ENCODE measurements at places on chromosomes 7 and 10.

GRCh38 chr7:42337225-42337905 lies 100.4 kb upstream of the GLI3 start:
- DNase-seq, result no peak

GRCh38 chr7:146557971-146558469 lies 441.4 kb downstream of the CNTNAP2 start:
- DNase-seq, result no peak

DNA sequence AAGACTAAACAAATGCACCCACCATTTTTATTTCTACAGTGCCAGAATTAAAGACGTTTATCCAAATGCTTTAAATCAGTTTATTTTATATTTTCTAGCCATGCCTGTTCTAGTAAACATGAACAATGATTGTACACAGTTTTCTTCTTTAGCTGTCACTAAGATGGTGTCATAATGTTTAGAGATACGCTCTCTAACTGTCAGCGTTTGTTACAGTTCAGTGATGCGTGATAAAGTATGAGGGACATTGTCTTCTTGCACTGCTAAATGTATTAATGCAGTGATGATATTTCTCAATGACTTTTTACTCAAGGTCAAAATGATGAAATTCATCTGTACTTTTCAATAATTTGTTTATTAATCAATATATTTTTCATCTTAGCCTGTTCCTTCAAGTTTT lies 513.6 kb downstream of the ATRNL1 start:
- DNase-seq, result no peak

GRCh38 chr10:44307691-44308090 lies 77.2 kb downstream of the CXCL12 start:
- no peak for DNase-seq

DNA sequence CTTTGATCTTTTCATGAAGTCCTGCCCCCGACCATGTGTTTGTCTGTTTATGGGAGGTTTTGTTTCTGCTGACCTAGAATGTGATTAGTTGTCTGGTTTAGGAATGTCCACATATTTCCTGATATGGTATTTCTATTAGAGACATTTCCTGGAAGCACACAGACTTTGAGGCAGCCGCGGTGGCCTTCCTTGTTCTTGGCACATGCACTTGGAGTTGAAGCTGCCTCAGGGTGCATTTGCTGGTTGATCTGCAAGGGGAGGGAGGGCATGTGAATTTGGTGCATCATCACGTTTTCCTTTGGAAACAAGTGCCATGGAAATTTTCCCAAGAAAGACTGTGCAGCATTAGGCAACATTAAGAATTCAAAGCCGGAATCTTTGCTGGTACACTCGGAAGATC lies 328.7 kb downstream of the PAXIP1 start:
- DNase-seq, result no peak

DNA sequence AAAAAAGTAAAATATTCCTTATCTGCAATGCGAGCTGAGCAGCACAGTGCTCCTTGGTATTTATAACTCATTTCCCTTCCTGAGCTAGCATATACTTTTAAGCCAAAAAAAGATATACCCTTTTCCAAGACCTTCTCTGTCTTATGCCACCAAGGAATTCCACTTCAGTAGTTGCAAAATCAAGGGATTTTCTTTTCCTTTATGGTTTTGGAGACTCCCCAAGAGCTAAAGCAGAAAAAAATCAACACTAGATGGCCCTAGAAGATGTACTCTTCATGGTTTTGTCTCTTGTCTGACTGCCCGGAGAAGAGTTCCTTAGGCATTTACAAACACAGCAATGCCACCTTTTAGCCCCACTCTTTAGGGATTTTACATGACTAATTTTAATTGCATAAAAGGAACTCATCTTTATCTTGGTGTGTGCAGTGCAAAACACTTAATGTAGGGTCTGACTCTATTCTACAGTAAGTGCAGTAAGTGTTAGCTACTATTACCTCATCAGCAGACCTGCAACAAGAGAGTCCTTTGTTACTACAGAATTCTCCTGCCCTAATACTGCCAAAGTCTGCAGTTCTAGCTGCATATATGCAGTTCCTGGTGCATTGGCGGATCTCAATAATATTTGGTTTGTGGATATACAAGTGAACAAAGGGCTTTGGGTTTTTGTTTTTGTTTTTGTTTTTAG lies 443.3 kb downstream of the GFRA1 start:
- DNase-seq, result peak; percentile 44

GRCh38 chr7:6430271-6430940 lies 17.3 kb downstream of the DAGLB start:
- no peak for DNase-seq

GRCh38 chr10:72226418-72227027 lies 10.4 kb upstream of the ASCC1 start:
- no peak for DNase-seq

GRCh38 chr7:41882256-41882655 lies 179.4 kb upstream of the INHBA start:
- no peak for DNase-seq

- DNase-seq, result no peak
These were observed 75.8 kb downstream of the PRKCQ start for GRCh38 chr10:6504296-6504695.

GRCh38 chr10:54133203-54133602 lies 667.8 kb downstream of the PCDH15 start:
- no peak for DNase-seq

DNA sequence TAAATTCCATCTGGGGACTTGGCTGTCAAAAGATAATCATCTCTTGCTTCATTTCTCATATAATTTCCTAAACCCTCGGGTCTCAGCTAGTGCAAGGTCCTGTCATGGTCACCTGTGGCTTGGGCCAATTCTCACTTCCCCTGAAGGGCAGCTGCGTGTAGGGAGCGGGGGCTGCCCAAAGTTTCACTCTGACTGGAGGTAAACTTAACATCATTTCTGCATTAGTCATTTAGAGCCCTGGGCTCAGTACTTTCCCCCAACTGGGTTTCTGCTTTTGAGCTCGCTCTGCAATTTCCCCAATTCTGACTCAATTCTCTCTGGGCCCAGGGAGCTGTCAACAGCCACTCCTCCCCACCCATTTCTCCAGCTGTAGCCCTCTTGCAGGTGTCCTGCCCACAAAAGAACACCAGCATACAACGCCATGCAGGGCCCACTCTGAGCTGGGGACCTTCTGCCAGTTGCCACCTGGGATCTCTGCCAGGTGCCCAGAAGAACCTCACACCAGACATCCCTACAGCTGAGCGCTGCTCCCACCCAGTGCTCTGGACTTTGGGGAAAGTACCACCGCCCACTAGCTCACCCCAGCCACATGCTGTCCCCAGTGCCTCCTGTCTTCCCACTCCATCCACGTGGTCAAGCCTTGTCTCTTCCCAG lies 37.9 kb downstream of the VOPP1 start:
- no peak for DNase-seq

GRCh38 chr10:103238506-103239252 lies 7.0 kb upstream of the RPEL1 start:
- DNase-seq, result no peak

GRCh38 chr7:20440472-20441105 lies 109.9 kb downstream of the ITGB8 start:
- peak; percentile 15 for DNase-seq

DNA sequence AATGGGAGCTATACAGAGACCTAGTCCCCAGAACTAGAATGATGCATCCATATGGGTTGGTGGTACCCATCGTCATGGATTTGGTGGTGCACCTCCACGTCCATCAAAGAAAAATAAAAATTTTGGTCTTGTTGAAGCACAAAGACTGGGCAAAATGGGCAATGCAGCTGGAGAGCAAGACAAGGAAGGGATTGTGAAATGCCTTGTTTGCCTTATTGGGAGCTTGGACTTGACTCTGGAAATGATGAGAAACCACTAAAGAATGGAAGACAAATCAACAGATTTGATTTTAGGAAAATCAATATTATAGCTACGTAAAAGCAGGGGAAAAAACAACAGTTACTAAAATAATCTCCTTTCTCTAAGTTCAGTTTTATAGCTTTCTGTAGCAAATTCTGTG lies 150.9 kb downstream of the CPED1 start:
- DNase-seq, result no peak

DNA sequence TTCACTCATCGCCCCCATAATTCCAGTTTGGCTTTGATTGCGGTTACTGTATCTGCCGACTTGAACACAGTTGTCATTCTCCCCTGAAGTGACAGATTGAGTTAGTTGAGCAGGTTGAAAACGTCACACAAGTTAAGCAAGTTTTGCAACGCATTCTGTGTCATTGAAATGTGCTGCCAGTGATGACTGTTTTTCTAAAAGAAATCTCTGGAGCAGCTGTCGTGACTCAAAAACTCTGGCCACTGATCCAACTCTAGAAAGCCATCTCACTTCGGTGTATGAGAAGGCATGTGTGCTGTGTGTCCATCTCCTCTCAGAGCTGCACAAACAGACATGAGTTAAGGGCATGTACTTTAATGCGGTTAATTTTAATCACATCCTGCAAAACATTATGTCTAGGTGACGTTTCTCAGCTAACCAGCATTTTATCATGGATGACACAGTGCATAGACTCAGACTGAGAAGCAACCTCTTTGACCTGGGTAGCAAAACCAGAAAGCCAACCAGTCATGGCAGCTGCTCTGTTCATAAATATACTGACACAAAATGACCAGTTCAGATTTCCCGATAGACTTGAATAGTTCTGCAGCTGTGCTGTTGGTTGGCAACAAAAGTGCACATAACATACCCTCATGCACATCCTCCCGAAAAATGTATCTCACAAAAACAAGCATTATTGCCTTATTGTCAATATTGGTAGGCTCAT lies 69.3 kb downstream of the CSTF2T start:
- DNase-seq, result peak; percentile 29

- no peak for DNase-seq
These were observed 22.3 kb downstream of the BRAF start for GRCh38 chr7:140902303-140902953.

GRCh38 chr7:77532247-77532646 lies 4.8 kb upstream of the PTPN12 start:
- DNase-seq, result no peak
